Mucosa of gallbladder (tissue), 1 donor: ENCODE measurements at places on chromosomes 11 and 22.

GRCh38 chr11:95926726-95927125, 2.8 kb upstream of the MTMR2 start:
- DNase-seq = no peak

DNA sequence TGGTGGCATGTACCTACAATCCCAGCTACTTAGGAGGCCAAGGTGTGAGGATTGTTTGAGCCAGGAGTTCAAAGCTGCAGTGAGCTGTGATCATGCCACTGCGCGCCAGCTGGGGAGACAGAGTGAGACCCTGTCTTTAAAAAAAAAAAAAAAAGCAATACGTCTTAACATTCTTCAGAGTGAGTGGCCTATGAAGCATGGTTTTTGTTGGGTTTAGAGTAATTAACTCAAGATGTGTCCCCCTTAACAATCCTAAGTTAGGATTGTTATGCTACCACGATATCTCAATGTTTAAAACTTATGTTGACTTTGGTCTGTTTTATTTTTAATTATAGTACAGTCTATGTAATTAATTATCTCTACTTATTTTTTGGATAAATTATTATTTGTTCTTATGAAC, 156.1 kb downstream of the HIPK3 start:
- no peak for DNase-seq

DNA sequence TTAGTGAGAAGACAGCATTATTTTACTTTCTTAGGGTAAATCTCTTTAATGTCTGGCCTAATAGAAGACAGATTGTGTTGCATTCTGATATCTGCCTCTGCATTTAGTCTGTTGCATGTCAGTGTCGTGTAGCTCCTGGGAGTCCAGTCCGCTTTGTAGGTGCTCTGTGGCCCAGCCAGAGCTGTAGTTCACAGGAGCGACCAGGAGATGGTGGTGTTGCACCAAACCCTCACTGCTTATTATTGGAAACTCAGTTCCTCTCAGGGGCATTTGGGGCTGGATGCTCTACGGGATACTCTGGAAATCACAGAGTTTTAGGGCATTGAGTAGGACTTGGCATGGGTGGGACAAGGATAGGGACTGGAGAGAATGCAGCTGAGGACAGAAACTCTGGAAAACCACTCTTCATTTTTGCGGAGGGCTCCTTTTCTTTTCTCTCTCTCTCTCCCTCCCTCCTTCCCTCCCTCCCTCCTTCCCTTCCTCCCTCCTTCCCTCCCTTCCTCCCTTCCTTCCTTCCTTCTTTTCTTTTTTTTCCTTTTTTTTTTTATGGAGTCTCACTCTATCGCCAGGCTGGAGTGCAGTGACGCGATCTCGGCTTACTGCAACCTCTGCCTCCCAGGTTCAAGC, 21.7 kb downstream of the MIAT start:
- peak; percentile 76 for DNase-seq

GRCh38 chr11:71396548-71397123, 51.6 kb downstream of the DHCR7 start:
- DNase-seq = no peak

DNA sequence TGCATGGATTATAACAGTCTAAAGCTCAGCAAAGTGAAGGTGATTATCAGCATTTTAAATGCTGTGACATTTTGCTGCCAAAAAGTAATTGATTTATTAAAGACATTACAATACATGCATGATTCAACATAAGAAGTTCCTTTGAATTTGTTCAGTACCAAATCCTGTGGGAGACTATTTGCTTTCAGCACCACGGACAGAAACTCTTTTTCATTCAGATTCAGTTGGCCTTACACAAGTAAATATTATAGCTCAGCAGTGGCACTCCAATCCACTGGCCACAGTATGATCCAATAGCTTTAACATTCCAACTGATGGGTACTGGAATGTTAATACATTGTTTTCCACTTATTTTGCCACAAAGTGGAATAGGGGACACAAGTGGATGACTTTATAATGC, 806.7 kb downstream of the NTM start:
- DNase-seq = peak; percentile 26

GRCh38 chr11:86160541-86161149, 83.9 kb upstream of the EED start:
- peak; percentile 42 for DNase-seq
